ENCODE measurements at places on chromosomes 3 and 15. TPM values are rescaled to one million over a fixed set of nuclear protein-coding genes. Genes with fewer than 3 reads are reported as not detected.

TRPM1 gene
- not detected for total RNA-seq

COLQ gene
- 15.9 TPM for total RNA-seq

DGKG gene
- 1.8 TPM for total RNA-seq

PIF1 gene
- total RNA-seq: 4.3 TPM

LHFPL4 gene
- total RNA-seq: under 0.01 TPM

MYZAP gene
- 2.9 TPM for total RNA-seq

PRSS50 gene
- total RNA-seq: 0.09 TPM

GOLGA8O gene
- total RNA-seq: 1.4 TPM

ZBTB47 gene
- 25.9 TPM for total RNA-seq

PCSK6 gene
- total RNA-seq: 10.5 TPM

GUCA1C gene
- not detected for total RNA-seq

SH2D7 gene
- not detected for total RNA-seq

ADGRG7 gene
- total RNA-seq: not detected

GRK7 gene
- 0.04 TPM for total RNA-seq

DISP2 gene
- total RNA-seq: 0.75 TPM

ANKRD63 gene
- total RNA-seq: 0.22 TPM

DNAJB11 gene
- total RNA-seq: 30.3 TPM
